ENCODE measurements at places on chromosomes 3 and 15.

DNA sequence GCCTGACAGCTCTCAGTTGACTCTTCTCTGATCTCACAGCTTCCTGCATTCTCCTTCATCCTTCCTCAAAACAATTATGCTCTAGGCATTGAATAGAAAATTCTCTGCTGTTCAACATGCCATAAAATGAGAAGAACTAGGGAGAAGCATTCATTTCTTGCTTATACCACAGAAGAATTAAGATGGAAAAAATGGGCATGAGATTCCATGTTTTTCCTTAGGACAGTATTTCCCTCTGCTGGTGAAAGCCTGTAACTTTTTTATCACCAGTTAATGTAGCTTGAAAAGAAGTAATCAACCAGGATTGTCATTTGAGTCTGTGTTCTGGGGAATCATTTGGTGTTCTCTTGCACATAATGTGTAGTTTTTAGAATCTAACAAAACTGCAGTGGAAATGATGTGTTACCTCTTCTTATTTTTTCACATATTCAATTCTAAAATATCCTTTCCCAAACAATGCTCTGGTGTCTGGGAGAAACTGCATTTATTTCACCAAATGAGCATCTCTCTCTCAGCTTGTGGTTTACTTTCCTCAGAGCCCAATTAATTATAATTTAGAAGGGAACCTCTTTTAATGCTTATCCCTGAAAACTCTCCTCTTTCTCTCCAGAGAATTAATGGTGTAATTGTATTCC, 92.8 kb upstream of the DCBLD2 start:
- no peak for DNase-seq

DNA sequence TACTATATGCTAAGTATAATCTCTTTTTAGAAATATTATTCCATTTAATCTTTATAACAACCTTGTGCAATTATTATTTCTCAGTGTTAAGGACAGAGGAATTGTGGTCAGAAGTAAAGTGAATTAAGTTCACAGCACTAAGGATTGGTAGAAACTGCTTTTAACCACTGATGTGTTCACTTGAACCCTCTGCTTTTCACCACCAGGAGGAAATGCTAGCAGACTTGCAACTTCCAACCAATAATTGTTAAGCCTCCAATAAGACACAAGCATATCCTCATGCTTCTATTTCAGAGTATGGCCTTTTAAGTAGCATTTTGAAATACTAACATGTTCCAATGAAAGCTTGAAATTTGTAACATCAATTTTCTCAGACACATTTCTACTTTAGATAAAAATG, 527.4 kb downstream of the SI start:
- DNase-seq = no peak

GRCh38 chr3:108346301-108347227, 50.2 kb downstream of the HHLA2 start:
- DNase-seq = no peak

GRCh38 chr3:175535351-175535750, 676.2 kb downstream of the NAALADL2 start:
- DNase-seq = no peak

GRCh38 chr15:80776420-80777045, 2.6 kb upstream of the CEMIP start:
- peak; percentile 86 for DNase-seq

DNA sequence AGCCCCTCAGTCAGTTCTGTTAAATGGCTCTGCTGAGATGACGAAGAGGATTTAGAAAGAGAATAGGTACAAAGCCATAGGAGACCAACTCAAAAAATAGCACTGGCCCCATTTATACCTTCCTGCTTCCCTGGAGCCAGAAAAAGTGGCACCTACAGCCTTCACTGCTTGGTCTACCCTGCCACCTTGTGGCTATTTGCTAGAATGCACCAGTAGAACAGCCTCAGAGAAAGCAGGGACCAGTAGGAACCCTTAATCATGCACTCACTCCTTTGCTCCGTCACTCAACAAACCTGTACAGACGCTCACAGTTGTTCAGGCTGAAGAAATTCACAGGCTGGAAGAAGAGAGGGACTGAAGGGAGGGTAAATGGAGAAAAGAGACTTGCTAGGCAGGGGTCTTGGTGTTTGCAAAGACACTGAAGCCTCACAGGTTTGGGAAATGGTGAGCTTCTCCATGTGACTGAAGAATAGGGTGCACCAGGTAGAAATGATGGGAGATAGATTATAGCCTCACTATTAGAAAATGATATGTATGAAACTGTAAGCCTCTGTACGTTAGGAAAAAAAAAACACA, 12.1 kb upstream of the RTP2 start:
- no peak for DNase-seq

GRCh38 chr15:74978503-74978902, 16.9 kb upstream of the SCAMP5 start:
- no peak for DNase-seq

DNA sequence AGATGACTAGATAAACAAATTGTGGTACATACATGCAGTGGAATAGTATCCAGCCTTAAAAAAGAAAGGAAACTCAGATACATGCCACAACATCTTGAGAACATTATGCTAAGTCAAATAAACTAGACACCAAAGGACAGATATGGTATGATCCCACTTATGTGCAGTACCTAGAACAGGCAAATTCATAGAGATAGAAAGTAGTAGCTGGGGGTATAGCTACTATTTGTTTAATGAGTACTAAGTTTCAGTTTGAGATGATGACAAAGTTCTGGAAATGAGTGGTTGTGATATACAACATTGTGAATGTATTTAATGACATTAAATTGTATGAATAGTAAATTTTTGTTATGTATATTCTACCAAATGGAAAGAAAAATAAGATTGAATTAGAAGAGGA, 477.2 kb upstream of the CFAP20DC start:
- no peak for DNase-seq

DNA sequence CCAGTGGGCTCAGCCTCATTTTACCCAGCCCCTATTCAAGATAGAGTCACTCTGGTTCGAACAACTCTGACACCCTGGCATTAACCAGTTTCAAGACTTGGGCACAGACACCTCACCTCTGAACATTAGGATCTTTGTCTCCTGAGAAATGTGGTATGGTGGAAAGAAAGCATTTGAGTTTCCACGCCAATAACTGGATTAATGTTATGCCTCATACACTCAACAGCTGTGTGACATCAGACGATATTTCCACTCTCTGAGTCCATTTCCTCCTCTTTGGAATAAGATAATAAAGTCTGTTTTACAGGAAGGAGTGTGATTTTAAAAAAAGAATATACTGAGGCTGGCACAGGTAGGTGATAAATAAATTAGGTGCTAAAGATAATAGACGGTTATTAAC, 121.3 kb upstream of the CHL1 start:
- DNase-seq = no peak

All from posterior cingulate gyrus (tissue), 11 donors.